Stimulated activated naive CD8-positive, alpha-beta T cell treated with anti-CD3 and anti-CD28 coated beads, Interleukin-15, Interleukin-2, amounts not matched to agents 100 U/mL and 50 U/mL, for 24 hours (primary cell): ENCODE measurements at places on chromosomes 11 and 22.

DNA sequence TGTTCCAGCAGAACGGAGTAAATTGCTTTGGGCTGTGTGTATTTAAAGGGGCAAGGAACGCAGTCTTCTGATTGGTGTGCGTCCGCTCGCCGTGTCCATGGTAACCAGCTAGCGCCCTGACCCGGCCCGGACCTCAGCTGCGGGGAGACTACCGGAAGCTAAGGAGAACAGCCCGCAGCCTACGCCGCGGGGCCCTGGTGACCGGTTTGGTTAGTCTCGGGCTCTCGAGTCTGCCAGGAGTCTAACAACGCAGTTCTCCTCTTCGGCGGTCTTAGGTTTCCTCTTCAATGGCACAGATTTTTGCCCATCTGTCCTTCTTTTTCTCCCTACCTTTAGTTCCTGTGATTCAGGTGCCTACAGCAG, 3.5 kb upstream of the OR56A3 start:
- DNase-seq, result no peak

DNA sequence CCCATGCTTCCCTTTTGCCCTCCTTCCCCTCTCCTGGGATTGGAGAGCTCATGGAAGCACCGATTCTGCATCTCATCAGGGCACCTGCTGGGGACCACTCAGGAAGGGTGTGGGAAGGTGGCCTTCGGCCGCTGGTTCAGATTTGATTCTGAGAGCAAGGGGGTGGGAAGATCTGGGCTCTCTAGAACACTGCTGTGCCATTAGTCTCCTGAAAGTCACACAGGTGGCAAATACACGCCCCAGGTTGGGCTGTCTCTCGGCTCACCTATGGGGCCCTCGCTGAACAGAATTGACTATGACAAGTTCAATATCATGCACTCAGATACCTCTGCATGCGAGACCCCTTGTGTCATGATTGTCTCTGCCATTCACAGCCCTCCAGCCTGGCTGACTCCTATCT, 12.8 kb upstream of the APOBEC3A start:
- no peak for DNase-seq

GRCh38 chr22:28925916-28926315, 42.5 kb downstream of the ZNRF3 start:
- no peak for DNase-seq

DNA sequence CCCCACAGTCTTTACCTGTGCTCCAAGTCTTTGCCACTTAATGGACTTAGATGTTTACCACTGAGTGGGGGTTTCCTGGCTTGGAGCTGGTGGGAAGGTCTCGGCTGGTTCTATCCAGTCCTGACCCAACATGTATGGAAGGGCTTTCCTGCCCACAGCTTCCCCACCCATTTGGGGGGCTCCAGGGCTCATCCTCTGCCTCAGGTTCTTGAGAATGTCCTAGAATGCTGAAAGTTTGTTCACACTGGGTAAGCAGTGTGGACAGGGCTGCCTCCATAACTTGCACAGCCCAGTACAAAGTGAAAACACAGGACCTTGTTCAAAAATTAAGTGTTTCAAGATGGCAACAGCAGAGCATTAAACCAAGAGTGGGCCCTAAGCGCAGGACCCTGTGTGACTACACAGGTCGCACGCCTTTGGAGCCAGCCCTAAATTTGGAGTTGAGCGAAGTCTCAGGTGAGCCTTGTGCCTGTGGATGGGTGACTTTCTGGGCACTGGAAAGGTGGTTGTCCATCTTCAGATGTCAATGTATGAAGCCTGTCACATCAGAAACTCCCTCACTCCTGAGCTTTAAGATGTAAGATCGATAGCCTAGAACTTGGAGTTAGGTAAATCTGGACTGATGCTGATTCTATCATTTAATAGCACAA, 72.7 kb upstream of the NARS2 start:
- DNase-seq, result no peak

- DNase-seq, result no peak
These were observed 2.0 kb upstream of the ZNF195 start for GRCh38 chr11:3380706-3381545.

DNA sequence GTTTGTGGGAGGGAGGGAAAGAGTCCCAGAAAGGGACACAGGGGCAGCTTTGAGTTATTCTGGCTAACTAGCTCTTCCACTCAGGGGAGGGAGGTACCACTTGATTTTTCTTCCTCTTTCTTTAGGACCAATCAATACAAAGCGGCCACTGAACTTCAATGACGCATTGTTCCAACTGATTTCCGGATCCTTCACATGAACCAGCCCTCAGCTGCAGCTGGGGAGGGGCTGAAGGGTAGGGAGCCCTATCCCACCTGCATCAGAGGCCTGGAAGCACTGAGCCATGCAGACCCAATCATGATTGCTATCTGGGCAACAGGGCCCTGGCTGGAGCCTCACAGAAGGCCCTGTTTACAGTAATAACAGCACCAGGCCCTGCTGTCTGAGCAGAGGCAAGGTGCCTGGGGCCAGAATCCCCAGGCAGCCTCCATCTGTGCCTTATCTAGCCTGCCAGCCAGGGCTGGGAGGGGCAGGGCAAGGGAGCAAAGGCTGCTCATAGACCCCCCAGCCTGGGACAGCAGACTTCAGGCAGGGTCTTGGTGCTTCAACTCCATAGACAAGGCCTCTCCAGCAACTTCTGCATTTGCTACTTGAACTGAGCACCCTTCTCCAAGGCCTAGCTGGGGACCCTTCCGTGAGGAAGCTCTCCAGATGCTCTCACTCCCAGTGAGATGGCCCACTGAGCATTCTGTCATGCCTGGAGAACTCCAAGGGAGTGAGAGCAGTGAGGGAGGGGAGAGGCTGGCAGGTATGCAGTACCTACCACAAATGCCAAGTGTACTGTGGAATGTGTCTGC, 22.5 kb downstream of the CLPB start:
- DNase-seq, result peak; percentile 13

- DNase-seq, result no peak
These were observed 3.4 kb downstream of the CAPN1 start for GRCh38 chr11:65185171-65185570.

DNA sequence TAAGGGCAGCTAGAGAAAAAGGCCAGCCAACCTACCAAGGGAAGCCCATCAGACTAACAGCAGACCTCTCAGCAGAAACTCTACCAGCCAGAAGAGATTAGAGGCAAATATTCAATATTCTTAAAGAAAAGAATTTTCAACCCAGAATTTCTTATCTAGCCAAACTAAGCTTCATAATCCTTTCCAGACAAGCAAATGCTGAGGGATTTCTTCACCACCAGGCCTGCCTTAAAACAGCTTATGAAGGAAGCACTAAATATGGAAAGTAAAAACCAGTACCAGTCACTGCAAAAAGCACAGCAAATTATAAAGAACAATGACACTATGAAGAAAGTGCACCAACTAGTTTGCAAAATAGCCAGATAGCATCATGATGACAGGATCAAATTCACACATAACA, 30.6 kb upstream of the CASP12 start:
- DNase-seq, result no peak

DNA sequence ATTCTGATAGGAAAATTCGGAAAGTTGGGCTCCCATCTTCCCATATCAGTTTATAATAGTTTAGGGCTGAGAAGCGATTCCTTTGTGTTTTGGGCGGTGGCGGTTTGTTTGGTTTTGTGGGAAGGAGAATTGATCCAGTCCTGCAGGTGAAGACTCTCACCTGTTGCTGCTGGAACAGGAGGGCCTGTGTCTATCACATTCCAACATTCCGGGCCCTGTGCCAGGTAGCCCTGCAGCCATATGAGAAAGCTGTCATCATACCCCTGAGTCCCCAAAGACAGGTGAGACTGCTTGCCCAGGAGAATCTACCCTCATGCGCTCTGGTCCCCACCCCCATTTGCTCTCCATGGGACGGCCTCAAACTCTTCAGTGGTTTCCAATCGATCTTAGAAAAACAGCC, 62.1 kb downstream of the TRAF6 start:
- no peak for DNase-seq

GRCh38 chr11:58057481-58057880, 26.7 kb downstream of the OR6Q1 start:
- no peak for DNase-seq

- DNase-seq, result no peak
These were observed 25.9 kb downstream of the IGSF9B start for GRCh38 chr11:133930767-133931448.

DNA sequence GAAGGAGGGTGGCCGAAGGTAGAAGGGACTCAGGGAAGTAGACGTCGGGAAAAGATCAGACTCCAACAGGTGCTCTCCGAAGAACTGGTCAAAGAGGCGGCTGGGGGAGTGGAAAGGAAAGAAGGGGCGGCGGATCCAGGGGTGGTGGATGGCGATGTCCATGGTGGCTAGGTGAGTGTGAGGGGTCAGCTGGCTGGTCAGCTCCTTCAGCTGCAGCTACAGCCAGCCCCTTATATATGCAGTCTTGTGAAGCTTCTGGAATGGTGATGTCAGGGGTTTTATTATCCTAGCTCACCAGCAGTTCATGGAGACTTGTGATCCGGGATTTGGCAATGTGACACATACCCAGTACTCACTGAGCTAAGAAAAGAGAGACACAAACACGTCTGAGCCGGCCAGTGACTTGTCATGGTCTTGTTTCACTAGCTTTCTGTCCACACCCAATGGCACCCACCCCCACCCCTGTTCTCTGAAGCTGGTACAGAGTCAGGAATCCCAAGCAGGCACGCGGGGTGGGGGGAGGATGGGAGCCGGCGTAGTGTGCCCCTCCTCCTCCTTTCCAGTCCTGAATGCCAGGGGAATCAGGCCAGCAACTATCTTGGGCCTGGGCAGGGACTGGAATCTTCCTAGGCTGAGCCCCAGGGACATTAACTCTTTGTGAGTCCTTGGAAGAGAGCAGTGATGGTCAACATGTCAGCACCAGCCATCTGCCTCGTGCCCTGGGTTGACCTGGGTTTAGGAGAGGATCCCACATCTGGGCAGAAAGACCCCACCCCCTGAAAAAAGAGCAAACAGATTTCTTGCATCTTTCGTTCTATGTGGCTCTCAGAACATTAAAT, at the start of gene CRYAB:
Gene CRYAB (minus strand): TSS at position 208 of the 839 bp plus-strand sequence. CDS start 46 bp downstream, at position 162.
- no peak for DNase-seq

- no peak for DNase-seq
These were observed 286.4 kb downstream of the NTM start for GRCh38 chr11:131656839-131657211.

GRCh38 chr11:68821670-68822069, 20.0 kb downstream of the CPT1A start:
- no peak for DNase-seq
